ENCODE measurements at places on chromosomes 7 and 10.

- no peak for DNase-seq
Observed at GRCh38 chr7:80017101-80017698, 117.4 kb upstream of the GNAI1 start.

GRCh38 chr7:34064519-34065158, 159.3 kb downstream of the BMPER start:
- no peak for DNase-seq

DNA sequence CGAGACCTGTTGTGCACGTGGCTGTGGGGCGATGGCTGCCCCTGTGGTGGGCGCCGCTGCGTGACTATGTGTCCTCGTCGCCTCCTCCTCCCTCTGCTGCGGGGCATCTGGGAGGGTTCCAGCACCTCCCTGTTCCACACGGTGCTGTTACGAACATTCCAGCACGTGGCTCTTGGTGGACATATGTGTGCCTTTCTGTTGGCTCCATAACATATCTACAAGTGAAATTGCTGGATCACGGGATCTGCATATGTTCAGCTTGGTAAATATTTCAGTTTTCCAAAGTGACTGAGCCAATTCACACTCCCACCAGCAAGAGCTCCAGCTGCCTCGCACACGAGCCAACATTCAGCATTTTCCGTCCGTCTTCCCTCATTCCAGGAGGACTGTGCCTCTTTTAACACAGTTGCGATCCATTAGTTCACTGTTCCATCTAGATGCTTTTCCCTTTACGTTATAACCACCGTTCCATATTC, 25.1 kb downstream of the SNX8 start:
- no peak for DNase-seq

DNA sequence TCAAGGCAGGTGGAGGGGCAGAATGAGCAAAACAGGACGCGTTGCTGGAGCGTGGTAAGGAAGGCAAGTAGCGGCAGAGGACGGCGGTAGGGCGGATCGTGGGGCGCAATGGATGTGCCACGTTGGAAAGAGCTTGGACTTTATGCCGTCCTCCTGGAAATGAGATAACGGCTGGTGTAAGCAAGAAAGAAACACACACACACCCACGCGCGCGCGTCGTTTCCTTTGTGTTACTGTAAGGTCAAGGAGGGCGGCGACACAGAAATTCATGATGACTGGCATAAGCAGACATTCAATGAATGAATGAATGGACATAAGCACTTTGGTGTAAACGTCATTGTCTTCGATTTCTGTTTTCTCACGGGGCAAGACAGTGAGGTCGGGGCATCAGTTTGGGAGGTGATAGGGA, 683 bp upstream of the ENTPD7 start:
- peak; percentile 66 for DNase-seq

GRCh38 chr10:125156739-125157480, 3.5 kb downstream of the CTBP2 start:
- DNase-seq: no peak

GRCh38 chr7:28804157-28804556, 154.0 kb downstream of the TRIL start:
- no peak for DNase-seq

Measured in stimulated activated CD4-positive, alpha-beta T cell treated with anti-CD3 and anti-CD28 coated beads, Interleukin-2, amount 100 ng/mL, for 24 hours (primary cell).